SW480 (cell line): ENCODE measurements at places on chromosomes 16 and 17.

GRCh38 chr16:88333848-88334777, 48.6 kb upstream of the ZNF469 start:
- peak; percentile 29 for DNase-seq

- no peak for DNase-seq
Measured at GRCh38 chr16:23902034-23902747, 66.4 kb downstream of the PRKCB start.

DNA sequence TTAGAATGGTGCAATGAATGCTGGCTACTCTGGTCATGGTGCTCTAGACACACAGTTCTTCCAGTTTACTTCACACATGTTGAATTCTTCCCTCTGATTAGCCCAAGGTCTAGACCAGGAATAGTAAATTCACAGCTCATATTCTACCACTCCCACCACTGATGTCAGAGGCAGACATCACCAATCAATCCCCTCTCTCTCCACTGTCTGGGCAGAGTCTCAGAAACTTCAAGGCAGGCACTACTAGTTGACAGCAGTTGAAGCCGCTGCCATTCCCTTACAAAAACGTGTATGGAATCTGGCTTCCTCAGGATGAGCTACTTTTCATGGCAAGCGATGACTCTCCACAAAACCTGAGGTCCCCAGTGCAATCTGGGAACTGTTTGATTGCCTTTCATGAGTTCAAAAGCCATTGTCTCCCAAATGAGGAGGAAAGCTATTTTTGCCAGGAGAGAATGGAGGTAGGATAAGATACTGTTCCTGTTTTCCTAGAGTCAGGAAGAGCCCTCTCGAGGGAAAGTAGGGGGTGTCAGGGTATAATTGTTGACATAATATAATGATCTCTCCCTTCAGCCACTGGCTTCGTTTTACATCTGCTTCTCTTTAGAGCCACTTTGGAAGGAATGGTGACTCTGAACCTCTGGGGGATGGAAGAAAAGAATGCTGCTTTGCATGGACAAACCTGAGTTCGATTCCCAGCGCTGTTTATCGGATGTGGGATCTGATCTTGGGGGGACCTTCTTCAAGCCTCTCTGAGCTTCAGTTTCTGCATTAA, 90.0 kb downstream of the FOXL1 start:
- DNase-seq: peak; percentile 18

GRCh38 chr16:11245988-11246387, 10.0 kb downstream of the SOCS1 start:
- no peak for DNase-seq

- no peak for DNase-seq
Measured at GRCh38 chr16:47666434-47666833, 205.3 kb downstream of the PHKB start.

GRCh38 chr17:42460371-42460770, 1.7 kb downstream of the ATP6V0A1 start:
- DNase-seq: peak; percentile 38

DNA sequence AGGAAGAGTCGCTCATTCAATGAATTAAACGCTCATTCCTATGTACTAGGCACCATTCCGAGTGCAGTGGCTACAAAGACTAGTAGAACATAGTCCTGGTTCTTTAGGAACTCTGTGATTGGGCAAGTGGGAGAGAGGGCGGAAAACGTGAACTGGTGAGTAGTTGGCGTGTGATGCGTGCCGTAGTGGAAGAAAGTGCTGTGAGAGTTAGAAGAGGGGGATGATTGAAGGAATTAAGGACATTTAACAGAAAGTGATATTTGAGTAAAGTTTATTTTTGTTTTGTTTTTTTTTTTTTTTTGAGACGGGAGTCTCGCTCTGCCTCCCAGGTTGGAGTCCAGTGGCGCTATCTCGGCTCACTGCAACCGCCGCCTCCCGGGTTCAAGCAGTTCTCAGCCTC, 7.9 kb upstream of the SLFN14 start:
- DNase-seq: peak; percentile 53

DNA sequence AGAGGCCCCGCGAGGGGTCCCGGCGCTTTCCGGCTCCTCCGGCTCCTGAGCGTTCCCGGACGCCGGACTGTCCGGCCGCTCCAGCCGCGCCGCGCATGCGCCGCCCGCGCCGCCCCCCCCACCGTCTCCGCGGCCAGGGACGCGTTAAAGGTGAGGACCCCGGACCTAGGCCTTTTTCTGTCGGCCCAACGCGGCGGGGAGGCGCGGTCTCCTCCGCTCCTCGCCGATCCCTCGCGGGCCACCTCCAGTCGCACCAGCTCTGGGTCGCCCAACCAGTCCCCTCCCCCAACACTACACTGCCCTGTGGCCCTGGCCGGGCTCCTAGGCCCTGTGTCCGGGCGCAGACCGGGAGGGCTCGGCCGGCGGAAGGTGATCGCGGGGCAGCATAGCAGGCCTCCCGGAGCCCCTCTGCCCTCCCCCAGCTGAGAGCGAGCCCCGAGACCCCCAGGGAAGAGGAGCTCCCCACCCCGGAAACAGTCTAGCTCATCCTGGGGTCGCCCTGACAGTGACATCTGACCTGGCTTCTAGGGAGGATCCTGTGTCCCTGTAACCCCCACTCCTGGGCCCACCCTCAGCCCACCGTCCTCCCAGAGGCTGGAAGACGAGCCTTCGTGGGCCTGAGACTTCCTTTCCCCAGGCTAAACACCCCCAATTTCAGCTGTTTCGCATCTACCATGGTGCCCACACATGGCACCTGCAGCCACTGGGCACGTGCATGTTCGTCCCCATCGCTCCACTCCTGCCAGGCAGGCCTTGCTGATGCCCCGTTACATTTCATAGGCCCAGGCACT, 14.7 kb upstream of the BCAR1 start:
- DNase-seq: peak; percentile 70

DNA sequence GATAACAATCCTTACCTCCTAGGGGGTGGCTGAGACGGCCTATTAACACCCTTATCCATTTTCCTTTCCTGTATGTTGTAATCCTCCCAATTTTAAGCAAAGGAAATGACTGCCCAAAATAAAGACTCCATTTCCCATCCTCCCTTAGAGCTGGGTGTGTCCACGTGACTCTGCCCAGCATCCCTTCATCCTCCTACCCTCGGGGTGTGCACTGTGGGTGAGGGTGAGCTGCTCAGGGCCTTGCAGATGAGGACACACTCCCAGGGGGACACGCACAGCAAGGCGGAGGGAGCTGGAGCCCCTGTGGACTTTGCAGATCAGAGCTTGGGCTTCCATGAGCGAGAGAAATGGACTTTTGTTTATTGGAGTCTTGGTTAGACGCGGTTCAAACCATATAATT, 186.8 kb downstream of the IRF8 start:
- no peak for DNase-seq

DNA sequence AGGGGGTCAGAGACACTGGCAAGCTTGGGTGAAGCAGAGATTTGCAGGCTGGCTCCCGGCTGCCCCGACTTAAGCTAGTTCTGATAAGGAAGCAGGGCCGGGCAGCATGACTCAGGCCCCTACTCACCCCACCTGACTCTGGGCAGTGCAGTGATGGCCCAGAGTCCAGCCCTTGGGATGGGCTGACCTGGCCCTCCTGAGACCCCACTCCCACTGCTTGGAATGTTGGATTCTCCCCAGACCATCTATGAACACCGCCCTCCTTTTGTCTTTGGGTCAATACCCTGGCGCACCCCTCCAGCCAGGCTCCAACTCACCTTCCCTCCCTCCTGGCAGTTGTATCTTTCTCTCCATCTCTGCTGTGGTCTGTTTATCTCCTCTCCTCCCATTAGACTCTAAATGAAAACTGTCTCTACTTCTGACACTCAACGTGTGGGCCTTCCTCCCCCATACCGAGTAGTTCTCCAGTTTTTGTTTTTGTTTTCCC, 21.0 kb downstream of the LGALS3BP start:
- DNase-seq: no peak

GRCh38 chr17:76390003-76390421, 5.6 kb downstream of the SPHK1 start:
- DNase-seq: no peak

DNA sequence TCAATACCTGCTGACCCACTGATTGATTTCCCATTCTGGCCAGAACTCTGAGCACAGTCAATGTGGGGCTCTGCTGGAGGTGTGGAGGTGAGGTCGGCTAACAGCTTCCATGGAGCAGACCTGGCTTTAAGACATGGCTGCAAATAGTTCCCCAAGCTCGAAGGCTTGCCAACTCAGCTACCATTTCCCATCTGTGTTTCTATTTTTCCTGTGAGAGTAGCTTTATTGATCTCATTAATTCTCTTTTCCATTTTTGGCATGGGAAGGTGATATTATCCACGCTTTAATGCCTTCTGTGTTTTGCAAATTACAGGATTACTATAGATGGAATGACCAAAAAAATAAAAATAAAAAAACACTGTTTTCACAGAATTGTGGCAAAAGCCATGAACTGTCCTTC, 151.6 kb upstream of the XYLT1 start:
- no peak for DNase-seq

GRCh38 chr16:6206080-6206479, 1108.5 kb upstream of the EEF2KMT start:
- no peak for DNase-seq

- no peak for DNase-seq
Measured at GRCh38 chr17:30520436-30520835, 43.2 kb downstream of the GOSR1 start.

- DNase-seq: no peak
Measured at GRCh38 chr17:62941358-62941991, 24.6 kb upstream of the TANC2 start.

- no peak for DNase-seq
Measured at GRCh38 chr16:26598998-26599784, 467.5 kb upstream of the C16orf82 start.

DNA sequence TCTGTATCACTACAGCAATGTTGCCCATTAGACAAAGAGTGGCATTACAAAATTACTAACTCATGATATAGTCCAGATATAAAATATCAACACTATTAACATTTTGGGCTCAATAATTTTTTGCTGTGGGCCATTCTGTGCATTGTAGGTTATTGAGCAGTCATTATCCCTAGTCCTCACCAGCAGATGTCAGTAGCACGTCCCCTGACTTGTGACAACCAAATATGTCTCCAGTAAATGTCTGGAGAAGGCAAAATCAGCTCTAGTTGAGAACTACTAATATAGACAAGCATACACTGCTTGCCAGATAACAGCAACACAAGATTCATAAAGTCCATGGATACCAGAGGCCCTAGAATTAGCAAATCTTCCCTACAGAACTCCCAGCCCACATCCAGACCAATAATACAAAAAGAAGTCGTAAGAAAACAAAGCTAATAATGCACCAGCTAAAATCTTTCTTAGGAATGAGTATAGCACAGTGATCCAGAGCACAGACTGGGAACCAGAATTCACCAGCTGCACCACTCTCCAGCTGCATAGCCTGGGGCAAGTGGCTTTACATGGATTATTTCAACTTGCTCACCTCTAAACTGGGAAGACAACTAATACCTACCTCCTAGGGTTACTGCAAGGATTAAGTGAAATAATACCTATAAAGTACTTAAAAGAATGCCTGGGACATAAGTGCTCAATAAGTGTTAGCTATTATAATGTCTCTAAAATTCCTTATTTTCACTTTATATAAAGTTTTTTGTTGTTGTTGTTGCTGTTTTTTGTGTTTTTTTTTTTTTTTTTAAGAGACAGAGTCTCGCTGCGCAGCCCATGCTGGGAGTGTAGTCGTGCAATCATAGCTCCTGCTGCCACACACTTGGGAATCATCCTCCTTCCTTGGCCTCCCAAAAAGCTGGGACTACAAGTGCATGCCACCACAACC, 23.7 kb downstream of the HELZ start:
- DNase-seq: peak; percentile 47

GRCh38 chr16:84367750-84368307, 509 bp upstream of the ATP2C2 start:
- no peak for DNase-seq

DNA sequence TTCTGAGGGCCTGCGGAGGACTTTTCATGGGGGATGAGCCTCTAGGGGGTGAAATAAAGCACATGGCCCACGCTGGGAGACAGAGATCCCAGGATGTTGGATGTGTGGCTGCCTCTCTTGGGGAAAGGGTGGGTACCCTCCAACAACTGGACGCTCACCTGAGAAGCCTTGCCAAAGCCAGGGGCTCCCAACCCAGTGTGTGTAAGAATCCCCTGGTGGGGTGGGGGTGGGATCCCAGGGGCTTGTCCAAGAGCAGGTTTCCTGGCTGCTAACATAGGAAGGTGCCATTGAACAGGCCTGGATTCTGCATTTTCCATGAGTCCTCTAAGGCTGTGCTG, 587 bp downstream of the SNX20 start:
- DNase-seq: no peak
